ENCODE measurements at places on chromosomes 7 and 10.

DNA sequence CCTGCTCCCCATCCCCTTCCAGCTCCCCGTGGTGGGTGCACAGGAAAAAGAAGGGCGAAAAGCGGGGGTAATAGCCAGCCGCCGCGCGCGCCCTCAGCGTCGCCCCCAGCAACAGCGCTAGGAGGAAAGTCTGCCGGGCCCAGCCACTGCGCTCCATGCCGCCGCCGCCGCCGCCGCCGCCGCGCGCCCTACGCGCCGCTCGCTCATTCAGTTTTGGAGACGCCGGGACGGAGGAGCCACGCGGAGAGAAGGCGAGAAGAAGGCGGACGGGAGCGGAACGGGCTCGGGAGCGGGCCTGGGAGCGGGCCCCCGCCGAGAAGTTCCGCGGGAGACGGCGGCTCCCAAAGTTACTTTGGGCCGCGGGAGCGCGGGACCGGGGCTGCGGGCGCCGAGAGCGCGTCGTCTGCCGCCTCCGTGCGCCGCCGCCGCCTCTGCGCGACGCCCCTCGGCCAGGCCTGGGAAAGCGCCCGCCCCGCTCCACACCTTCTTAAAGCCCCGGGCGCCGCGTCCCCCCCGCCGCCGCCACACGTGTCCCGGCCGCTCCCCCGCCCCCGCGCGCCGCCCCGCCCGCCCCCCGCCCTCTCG lies at the start of gene RELN:
TSS of gene RELN (minus strand) at position 459 of the 585 bp plus-strand sequence. CDS start at position 157, 302 bp downstream.
- DNase-seq, result no peak

- DNase-seq, result no peak
Observed at GRCh38 chr7:17608114-17608833, 309.8 kb downstream of the AHR start.

DNA sequence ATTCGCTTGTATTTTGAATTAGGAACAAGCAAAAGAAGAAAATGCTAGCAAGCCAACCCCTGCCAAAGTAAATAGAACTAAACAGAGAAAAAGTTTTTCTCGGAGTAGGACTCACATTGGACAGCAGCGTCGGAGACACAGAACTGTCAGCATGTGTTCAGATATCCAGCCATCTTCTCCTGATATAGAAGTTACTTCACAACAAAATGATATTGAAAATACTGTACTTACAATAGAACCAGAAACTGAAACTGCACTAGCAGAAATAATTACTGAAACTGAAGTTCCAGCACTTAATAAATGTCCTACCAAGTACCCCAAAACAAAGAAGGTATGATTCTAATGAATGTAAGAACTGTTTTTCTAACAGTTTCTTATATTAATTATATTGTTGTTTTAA lies 87.9 kb downstream of the KMT2E start:
- no peak for DNase-seq

DNA sequence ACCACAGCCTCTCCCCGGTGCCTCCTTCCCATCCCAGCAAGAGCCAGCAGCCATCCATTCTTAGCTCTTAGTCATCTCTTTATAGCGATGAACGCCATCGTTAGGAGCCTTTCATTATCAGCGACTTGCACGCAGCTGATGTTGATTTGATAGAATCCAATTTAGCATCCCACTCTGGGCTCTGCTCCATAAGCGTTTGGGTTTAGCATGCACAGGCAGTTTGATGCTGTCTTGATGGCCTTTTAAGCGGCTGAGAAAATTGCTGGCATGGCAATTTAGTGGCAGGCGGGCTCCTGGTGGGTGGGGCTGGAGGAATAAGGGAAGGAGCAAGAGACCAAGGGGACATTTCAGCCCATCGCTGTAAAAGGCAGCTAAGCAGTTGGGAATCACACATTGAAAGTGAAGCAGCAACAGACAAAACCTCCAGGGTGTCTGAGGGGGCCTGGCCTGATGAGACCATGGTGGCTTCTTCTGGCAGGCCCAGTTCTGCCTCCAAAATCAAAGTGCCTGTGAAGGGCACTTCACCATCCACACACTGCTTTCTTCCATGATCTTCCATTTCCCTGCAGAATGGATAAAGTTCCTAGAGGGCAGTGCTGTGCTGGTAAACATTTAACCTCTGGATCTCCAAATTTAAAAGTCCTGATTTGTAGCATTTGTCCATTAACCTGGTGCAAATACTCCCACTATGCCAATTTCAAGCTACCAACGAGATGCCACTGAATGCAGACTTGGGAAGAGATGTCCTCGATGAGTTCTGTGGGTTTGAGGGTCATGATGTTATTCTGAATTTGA lies 107.8 kb upstream of the PLXNA4 start:
- DNase-seq, result no peak

DNA sequence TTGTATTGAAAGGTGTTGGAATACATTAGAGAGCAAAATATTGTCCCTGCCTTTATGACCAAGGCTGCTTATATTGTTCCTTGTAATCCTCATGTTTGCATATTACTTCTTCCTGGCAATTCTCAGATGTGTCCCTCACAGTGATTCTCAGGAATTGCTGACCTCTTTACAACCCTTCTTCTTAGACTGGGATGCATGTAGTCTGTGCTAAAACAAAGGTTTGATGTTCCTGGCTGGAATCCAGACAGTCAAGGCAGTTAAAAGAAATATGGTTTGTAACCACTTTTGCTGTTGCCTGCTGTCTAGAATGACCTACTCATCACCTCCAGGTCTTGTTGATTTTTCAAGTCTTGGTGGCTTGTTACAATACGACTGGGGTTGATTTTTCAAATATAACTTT lies 367.6 kb downstream of the HGF start:
- DNase-seq, result no peak

DNA sequence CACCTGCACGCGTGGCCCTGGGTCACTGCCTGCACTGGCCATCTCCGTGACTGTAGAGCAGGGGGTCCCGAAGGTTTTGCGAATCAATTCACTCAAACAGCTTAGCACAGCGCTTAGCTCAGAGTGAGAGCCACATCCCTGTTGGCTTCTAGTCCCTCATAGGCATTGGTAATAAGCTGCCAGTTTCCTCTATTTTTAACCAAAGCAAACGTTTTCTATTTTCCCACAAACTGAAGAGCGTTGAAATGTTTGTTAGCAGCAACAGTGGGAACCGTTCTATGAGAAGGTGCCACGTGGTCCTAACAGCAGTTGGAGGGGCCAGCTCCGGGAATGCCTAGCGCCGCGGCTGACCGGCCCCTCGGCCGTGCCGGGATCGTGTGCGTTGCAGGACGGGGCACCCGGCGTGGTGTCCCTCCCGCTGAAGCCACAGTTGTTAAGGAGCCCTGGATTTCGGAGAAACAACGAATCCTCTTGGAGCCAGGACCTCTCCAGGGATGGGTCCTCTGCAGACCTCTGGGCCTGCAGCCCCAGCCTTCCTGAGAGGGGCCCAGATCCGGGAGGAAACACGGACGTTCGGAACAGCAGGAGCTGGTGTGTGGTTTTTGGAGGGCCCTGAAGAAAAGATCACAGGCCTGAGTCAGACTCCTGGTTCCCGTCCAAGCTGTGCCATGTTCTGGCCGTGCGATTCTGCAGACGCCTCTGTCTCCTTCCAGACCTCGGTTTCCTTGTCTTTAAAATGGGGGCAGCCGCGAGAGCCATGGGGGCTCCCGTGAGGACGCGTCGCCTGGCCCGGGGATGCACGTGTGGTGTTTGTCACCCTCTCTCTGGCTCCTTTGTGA lies 40.3 kb downstream of the FAM20C start:
- no peak for DNase-seq

GRCh38 chr10:82089327-82089726 lies 214.3 kb downstream of the NRG3 start:
- no peak for DNase-seq

DNA sequence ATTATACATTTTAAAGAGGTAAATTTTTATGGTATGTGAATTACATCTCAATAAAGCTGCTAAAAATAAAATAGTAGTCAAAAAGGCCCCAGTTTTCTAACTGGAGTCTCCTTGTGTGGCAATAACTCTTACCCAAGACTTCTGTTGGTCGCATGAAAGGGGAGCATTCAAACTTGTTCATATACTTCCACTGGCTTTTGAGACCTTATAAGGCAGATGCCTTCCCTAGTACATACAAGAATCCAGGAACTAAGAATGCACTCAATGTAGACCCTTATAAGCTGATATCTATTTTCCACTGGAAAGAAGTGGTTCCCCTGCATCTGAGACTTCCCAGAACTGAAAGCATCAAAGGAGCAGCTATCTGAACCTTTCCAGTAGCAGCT lies 13.0 kb downstream of the BCAP29 start:
- DNase-seq, result no peak

- no peak for DNase-seq
Observed at GRCh38 chr7:89312551-89312950, 517.0 kb upstream of the TEX47 start.

GRCh38 chr10:114199239-114199638 lies 20.1 kb downstream of the TDRD1 start:
- no peak for DNase-seq

- no peak for DNase-seq
Observed at GRCh38 chr10:100697070-100697469, 48.3 kb upstream of the PAX2 start.

DNA sequence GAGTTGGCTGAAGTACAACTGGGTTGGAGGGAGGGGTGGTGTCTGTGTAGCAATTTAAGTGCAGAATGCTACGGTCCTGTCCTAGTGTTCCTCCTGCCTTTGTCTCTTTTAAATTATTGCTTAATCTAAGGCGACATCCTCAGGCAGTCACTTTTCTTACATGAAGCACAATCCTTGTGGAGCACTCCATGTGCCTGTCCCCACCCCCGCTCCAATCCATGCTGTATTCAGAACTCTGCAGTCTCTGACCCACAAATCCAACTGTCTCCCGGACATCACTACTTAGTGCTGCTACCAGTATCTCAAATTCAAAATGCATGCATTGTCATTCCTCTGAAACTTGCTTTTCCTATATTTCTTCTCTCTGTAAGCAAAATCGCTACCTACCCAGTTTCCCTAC lies 91.4 kb upstream of the FAM133B start:
- DNase-seq, result no peak

DNA sequence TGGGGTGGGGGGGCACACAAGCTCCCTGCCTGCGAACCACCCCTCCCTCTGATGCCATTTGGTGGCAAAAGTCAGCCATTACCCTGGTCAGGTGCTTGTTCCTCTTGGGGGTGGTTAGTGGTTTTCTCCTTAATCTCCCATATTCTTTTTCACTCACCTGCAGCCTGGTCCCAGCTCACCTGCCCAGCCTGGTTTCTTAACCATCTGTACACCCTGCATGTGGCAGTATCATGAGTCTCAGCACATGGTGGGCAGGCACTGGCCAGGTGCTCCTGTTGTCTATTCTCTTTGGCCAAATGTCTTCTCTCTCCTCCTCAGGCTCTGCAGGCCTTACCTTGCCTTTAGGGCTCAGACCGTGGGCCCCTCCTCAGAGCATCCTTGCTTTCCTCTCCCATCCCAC lies 30.5 kb downstream of the OGDH start:
- no peak for DNase-seq

- DNase-seq, result no peak
Observed at GRCh38 chr10:3782451-3783315, 2.3 kb downstream of the KLF6 start.
